ENCODE measurements at places on chromosomes 16 and 17.

DNA sequence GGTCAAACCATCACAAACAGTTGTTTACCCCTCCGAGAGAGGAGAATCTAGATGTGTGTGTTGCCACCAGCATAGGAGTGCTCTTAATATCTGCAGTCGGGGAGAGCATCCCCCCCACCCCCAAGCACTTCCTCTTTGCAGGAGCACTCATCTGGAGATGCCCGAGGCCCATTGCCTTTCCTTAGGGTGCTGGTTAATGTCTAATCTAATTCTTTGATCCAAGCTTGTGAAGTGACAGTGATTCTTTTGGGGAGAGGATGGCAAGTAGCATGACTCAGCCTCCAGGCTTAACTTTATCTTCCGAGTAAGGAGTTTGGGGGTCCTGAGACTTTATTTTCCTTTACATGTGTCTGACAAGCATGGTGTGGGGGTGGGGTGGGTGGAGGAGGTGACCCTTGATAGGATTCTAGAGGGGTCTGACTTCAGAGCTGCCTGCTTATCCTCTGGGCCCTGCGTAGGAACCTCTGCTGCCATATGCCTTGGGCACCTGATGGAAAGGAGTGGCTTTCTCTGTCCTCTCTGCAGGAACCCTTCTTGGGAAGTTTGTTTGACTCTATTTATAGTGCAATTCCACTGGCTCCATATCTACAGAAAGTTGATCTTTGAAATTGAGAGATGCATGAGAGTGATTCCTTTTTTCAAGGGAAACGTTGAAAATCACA is 207.1 kb downstream of the SPECC1 start:
- no peak for DNase-seq

- no peak for DNase-seq
Measured at GRCh38 chr17:61455324-61456060, 3.3 kb downstream of the TBX4 start.

DNA sequence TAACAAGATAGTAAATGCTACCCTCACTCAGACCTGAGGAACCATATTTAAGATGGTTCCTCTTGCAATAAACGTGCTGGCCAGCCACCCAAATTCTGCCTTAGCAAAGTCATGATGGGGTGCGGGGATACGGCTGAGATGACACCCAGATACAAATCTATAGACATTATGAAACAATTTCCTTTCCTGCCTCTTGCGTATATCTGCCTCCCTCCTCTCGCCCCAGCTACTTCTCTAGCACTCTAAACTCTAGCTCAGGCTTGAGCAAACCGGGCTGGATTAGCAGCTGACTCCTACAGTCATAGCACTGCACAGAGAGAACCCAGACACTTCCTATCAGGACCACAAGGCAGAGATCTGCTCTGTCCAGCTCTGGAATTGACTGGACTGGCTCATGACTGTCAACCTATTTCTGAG is 22.3 kb downstream of the CD300LF start:
- DNase-seq, result no peak

GRCh38 chr17:74110467-74110866 is 93.0 kb upstream of the RPL38 start:
- no peak for DNase-seq

DNA sequence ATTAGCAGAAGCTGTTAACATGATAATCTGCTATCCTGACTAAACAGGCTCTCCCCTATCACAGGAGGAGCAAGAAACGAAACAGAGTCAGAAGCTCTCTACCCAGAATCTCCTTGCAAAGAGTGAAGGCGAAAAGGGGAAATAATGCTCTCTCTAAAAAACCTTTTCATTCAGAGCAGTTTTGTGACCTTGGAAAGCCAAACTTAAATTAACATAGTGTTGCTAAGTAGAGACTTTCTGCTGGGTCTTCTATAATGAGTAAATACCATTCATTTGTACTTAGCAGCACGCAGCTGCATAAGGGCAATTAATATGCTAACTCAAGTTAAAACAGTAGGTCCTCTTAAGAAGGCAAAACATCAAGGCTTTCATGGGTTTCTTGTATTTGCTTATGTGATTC is 101.7 kb upstream of the GPR139 start:
- DNase-seq, result no peak

- DNase-seq, result no peak
Measured at GRCh38 chr16:4522051-4522581, 16.5 kb downstream of the CDIP1 start.

DNA sequence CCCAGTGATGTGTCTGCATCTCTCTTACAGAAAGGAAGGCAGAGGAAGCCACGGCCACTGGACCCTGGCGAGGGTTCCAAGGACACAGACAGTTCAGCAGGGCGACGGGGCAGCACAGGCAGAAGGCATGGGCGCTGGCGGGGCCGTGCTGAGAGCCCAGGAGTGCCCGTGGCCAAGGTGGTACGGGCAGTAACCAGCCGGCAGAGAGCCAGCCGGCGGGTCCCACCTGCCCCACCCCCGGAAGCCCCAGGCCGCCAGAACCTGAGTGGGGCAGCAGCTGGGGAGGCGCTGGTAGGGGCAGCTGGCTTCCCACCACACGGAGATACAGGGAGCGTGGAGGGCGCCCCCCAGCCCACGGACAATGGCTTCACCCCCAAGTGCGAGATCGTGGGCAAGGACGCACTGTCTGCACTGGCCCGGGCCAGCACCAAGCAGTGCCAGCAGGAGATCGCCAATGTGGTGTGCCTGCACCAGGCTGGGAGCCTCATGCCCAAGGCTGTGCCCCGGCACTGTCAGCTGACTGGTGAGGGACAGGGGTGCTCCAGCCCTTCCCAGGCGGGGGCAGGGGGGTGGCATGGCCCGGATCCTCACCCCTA is 7.8 kb downstream of the XYLT2 start:
- no peak for DNase-seq

DNA sequence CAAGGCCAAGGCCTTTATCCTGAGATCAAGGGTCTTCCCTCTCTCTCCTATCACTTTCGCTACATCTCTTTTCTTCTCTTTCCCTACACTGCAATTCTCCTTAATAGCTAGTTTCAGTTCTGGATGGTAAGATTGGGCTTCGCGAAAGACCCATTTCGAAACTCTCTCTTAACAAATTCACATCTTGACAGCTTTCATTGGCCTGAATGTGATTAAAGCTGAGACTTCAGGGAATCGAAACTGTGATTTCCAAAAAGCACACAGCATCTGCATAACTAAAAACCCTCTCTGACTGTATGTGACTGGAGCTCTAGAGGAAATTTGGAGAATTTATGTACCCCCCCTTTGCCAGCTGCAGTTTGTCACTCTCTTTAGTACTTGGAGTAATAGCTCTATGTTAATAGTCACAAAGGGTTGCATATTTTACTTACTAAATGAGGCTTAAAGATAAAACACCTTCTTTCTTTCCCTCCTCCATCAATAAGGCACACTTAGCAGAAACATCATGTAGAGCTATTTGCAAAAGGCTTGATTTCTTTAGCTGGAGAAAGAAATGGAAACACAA is 105.3 kb upstream of the FAM20A start:
- DNase-seq, result no peak

DNA sequence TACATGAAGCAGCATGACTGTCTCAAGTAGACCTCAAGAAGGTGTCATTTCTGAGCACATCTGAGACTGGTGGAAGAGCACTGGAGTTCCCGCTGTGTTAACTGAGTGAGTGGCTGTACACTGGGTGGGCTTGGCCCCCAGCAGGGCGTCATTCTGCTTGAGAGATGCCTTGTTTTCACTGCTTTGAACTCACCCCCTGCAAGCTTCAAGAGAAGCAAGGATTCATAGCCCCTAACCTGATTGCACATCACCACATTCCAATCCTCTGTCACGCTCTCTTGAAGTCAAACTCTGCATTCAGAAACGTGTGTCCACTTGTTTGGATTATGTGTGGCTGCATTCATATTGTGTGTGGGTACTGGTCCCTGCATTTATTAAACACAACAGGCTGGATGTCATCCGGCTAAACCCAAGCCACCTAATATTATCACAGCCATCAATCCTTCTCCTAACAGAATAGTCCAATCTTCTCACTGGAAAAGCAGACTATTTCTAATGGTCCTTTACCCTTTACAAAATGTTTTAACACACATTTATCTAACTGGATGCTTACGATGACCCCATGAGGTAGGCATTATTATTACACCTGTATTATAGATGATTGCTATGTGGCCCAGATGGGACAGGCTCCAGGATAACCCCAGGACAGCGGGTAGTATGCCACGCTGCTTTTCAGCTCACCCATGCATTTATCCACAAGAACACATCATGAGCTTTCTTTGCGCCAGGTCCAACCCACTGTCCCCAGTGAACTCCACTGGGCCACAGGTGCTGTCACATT is 76.3 kb downstream of the USP31 start:
- DNase-seq, result no peak

GRCh38 chr17:17855976-17856375 is 19.2 kb upstream of the SREBF1 start:
- no peak for DNase-seq

DNA sequence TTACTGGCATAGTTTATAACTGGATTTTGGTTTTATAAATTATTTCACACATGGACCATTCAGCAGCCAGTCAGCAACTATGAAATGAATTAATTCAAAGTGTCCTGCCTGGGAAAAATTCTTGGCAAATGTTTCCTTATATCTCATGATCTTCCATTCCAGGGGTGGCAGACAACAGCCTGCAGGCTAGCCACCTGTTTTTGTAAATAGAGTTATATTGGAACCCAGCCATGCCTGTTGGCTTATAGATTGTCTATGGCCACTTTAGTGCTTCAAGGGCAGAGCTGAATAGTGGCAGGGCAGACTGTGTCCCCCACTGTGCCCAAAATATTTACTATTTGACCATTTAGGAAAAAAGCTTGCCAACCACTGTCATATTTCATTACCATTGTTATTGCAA is 613.7 kb downstream of the TMEM114 start:
- no peak for DNase-seq

GRCh38 chr16:84503751-84504395 is 586 bp downstream of the MEAK7 start:
- no peak for DNase-seq

DNA sequence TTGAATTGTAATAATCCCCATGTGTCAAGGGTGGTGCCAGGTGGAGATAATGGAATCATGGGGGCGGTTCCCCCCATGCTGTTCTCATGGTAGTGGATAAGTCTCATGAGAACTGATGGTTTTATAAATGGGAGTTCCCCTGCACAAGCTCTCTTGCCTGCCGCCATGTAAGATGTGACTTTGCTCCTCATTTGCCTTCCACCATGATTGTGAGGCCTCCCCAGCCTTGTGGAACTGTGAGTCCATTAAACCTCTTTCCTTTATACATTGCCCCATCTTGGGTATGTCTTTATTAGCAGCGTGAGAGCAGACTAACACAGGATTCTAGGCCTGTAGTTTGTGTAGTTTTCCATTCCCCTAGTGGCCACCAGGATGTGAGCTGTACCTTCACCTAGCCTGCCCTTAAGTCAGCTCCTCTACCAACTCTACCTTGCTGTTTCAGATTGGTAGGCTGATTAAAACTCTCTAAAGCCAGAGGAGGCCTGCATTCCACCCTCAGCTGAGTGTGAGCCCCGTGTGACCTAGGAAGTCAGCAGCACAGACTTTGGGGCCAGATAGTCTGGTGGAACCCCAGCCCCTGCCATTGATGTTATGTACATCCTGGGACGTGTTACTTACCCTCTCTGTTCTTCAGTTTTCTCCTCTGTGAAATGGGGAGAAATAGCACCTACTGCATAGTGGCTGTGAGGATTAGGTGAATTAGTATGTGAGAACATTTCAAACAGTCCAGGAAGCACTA is 252.4 kb upstream of the CACNG5 start:
- no peak for DNase-seq

DNA sequence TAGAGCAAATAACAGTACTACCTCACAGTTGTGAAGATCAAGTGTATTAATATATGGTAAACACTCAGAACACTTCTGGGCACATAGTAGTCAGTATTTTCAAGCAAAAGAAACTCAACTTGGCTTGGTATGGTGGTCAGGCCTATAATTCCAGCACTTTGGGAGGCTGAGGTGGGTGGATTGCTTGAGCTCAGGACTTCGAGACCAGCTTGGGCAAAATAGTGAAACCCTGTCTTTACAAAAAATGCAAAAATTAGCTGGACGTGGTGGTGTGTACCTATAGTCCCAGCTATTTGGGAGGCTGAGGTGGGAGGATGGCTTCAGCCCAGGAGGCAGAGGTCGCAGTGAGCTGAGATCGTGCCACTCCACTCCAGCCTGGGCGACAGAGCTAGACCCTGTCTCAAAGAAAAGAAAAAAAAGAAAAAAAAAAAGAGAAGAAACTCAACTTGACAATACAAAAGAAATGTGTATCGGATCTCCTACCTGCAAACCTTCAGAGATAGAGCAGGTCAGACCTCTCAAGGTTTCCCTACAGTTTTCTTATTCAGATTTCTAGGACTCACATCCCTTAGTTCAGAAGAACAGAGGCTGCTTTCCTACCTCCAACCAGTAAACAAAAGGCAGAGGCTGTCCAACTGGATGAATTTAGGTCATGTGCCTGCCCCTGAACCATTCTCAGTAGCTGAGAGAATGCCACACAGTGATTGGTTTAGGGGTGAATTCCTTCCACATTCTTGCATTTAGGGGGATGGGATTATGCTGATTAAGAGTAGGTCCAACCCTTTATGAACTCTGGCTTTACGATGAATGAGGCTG is 1.7 kb upstream of the KPNA2 start:
- DNase-seq, result no peak

- no peak for DNase-seq
Measured at GRCh38 chr17:33647956-33648355, 354.9 kb upstream of the ASIC2 start.

DNA sequence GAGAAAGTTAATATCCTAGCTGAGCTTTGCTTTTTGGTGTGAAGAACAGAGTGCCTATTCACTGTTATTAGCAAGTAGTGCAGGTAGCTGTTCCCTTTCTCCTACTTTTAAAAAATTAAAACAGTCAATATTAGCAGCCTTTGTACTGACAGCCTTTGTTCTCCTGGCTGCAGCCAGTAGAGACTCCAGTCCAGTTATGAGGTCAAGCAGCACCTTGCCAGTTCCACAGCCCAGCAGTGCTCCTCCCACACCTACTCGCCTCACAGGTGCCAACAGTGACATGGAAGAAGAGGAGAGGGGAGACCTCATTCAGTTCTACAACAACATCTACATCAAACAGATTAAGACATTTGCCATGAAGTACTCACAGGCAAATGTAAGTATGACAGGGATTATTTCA is 22.6 kb downstream of the AKTIP start:
- DNase-seq, result no peak

Data from stimulated activated CD4-positive, alpha-beta T cell treated with anti-CD3 and anti-CD28 coated beads, Interleukin-15, amount 100 ng/mL, for 1 hour (primary cell).